Karpas-422 (cell line): ENCODE measurements at places on chromosomes 11 and 22. TPM values are rescaled to one million over a fixed set of nuclear protein-coding genes. Genes with fewer than 3 reads are reported as not detected.

GRCh38 chr11:11313426-11313825 is 39.6 kb downstream of the CSNK2A3 start:
- DNase-seq, result no peak

DNA sequence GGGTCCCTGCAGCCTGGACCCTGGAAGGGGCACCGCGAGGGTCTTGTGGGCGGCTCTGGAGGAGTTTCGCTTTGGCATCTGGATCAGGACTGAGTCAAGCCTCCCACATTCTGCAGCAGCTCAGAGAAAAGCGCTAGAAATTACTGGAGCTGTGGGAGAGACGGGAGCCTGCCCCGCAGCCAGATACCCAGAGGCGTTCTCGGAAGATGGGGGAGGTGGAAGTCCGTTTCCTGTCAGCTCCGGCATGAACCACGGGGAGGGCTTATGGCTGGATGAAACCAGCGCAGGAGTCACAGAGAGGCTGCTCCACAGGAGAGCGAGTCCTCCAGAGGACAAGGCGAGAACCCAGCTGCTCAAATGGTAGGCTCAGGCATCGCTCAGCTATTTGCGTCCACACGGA is 379.3 kb downstream of the OPCML start:
- DNase-seq, result no peak

- no peak for DNase-seq
Observed at GRCh38 chr11:14070896-14071295, 108.4 kb downstream of the SPON1 start.

DNA sequence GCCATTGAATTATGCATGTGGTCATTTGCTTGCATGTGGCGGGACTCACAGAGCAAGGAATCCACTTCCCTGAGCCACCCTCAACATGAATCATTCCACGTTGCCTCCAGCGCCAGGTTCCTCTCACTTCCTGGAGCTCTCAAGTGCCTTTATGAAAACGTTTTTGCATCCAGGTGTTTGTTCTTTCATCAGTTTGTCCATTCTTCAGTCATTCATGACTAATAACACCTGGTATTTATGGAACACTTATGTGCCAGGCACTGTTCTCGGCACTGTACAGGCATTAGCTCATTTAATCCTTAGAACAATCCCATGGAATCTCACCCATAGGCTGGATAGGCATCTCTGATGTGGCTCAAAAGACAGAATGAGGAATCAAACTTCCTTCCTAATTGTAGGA is 256.1 kb upstream of the SYN3 start:
- DNase-seq, result no peak

DNA sequence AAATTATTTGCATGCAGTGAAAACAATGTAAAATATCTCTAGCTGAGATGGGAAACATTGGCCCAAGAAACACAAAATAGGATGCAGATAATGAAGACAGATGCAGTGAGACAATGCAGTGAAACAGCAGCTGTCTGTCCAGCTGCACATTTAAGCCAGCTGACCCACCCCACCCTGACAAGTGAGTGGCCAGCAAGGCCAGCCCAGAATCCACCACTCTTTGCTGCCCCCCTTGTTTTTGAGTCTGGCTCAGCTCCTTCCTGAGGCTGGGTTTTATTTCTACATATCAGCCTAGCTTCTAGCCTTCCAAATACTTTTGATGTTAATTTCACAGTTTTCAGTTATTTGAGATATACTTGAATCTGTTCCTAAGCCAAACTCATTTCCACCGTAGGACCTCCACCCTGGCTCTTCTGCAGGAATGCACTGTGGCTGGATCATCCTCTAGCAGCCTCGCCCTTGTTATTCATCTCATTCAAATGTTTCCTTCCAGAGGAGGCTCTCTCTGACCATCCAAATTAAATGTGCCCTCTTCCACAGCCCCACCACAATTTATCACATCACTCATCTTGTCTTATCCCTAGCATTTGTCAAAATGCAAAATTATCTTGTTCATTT is 154.1 kb upstream of the POU2AF2 start:
- no peak for DNase-seq

DNA sequence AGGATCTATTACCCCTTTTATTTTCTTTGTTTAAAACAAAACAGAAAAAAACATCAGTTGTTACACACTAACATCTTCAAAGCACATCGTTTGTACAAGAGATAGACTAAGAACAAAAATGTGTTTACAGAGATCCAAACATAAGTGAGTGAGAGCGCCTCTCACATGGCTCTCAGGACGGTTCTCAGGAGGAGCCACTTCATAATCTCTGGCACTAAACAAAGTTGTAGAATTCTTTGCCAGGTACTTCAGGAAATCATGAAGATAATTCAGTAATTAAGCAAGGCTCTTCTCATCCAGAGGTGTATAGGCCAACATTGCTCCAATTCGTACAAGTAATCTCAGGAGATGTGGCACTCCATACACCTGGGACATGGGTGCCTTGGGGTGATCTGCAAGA is 29.8 kb downstream of the PDE3B start:
- DNase-seq, result no peak

DNA sequence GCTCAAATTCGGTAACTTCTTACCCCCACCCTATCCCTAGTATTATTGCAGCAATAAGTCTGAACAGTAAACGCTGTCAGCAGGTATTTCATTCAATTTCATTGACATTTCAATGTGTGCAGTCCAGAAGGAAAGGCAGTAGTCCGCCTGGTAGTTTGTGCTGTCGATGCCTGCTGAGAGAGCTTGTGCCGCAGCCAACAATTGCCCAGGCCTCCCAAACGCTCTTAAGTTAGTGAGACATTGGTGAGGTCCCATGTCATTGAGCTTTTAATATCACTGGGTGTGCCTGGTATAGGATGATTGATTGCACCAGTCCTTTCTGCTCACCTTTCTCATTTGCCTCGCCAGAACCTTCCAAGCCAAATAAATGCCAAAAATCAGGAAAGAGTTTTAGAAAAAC is 28.1 kb downstream of the ALKBH3 start:
- DNase-seq, result no peak

DNA sequence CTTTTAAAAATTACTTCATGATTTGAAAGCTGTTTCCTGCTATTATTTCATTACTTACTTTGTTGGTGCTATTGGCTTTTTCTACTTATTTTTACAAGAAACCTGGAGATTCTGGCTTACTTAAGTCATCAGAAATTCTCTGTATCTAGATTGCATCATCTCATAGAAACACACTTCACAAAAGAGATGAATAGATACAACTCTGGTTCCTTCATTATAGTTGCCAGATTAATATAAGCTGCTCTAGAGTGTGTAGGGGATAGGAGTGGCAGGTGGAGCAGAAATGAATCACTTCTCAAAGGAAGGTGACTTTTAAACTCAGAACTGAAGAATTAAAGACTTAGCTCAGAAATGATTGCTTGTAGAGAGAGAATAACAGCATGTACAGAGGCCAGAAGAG is 20.0 kb downstream of the CYP2R1 start:
- DNase-seq, result no peak

Gene IGF2
- not detected in 2 replicates for total RNA-seq

Gene NNMT
- total RNA-seq, result not detected in 2 replicates
